ENCODE measurements at places on chromosomes 1 and 21. TPM values are rescaled to one million over a fixed set of nuclear protein-coding genes. Genes with fewer than 3 reads are reported as not detected.

The PRDM2 gene
- total RNA-seq, result 11.0 TPM

- DNase-seq, result no peak
Observed at GRCh38 chr21:45550522-45551210, 8.4 kb upstream of the SLC19A1 start.

DNA sequence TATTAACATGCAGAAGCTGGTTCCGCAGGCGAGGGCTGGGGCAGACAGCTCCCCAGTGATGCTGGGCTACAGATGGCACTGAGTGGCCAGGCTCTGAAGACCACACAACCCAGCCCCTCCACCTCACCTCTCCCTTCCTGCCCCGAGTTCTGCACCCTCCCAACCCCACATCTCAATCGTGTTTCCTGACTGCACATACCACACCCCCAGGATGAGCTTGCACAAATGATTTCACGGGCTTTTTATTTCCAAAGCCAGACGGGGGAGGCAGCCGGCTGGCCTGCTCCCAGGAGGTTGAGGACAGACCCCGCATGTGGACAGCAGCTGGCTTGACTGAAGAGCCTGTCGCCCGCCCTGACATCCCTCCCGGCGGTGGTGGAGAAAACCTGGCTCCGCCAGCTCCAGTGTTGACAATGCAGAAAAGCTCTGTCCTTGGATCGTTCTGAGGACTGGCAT, 21.4 kb upstream of the ALDH4A1 start:
- DNase-seq, result peak; percentile 57

DNA sequence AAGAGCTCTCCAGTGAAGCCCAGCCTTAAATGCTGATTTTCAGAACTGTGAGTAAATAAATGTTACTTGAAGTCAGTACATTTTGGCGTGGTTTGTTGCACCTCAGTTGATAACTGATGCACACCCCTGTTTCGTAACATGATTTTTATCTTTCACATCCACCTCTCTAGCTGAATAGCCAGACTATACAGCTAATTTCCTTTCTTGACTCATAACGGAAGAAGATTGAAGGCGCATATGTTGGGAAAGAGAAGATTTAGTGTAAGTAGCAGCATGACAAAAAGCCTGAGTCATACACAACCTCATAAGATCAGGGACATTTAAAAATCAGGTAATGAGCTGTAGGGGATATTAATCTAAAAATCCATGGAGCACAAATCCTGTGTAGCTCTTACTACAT, 716.2 kb upstream of the ZP4 start:
- DNase-seq, result peak; percentile 43

DNA sequence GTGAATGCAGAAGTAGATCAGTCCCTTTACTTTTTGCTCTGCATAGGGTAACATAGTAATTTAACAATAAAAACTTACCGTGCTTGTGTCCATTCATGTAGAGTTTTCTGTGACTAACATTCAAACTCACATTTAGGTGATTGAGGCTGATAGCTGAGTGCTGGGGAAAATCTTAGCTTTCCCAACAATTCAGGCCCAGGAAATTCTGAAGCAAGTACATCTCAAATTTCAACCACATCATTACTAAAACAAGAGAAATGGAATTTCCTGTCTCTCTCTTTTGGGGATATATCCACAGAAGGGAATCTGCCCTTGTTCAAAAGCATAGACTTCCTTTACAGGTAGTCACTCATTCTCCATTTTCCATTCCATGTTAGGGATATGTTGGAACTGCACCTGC, 33.1 kb upstream of the C1orf146 start:
- DNase-seq, result peak; percentile 79

Measured in GM23248 (cell line).